ENCODE measurements at places on chromosomes 7 and 10.

DNA sequence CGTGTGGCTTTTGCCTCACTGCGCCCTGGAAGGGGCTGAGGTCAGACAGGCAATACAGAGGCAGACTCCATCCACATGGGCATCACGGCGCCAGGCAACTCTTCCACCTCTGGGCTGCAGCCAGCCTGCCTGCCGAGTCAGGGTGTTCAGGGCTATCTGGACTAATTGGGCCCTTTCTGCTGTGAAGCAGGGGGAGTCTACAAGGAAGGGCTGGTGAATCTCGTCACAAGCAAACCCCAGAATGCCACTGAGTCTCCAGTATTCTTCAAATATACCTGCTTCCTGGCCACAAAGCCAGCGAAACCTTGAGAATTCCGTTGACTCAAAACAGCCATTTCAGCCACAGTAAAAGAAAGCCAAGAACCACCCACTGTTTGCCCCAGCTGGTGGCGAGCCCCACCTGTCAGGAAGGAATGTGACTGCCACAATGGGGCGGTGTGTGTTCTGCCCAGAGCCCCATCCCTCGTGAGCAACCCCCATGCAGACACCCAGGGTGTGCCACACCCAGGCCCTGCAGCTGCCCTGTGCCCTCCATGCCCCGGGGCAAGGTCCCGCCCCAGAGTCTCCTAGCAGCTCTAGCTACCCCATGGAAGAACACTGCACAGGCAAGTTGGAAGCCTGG, 117.3 kb downstream of the FAM53B start:
- no peak for DNase-seq

DNA sequence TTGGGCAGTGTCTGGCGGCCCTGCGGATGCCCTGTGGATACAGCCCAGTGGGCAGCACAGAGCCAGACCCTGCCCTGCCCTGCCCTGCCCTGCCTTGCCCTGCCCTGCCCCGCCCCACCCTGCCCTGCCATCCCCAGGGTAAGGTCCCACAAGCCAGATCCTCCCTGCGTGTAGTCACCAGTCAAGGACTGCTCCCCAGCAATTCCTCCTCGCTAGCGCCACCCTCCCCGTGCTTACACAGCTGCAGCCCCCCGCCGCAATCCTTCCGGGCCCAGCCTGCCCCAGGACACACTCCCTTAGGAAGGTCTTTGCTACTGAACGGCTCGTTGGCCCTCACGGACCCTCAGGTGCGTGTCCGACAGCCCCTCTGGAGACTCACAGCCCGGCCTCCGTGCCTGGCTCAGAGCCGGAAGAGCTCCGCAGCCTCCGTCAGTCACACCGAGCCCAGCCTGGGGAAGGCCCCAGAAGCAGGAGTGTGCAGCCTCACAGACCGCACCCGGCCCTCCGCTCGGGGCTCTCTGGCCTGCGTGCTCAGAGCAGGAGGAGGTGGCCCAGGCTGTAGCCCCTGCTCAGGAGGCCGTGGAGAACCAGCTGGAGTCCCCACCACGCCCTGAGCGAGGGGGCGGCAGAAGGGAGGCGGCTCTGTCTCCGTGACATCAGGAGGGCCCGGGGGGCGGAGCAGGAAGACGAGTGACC, 68.3 kb downstream of the PWWP2B start:
- no peak for DNase-seq

DNA sequence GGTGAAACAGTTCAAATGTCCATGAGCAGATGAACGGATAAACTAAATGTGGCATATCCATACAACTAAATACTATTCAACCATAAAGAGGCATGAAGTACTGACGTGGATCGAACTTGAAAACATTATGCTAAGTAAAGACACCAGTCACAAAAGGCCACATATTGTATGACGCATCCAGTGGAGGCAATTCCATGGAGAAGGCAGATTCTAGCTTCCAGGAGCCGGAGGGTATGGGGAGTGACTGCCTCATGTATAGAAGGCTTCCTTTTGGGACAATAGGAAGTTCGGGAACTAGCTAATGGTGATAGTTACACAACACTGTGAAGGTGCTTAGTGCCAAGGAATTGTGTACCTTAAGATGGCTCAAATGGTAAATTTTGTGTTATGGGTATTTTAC, 98.4 kb downstream of the VIPR2 start:
- no peak for DNase-seq

DNA sequence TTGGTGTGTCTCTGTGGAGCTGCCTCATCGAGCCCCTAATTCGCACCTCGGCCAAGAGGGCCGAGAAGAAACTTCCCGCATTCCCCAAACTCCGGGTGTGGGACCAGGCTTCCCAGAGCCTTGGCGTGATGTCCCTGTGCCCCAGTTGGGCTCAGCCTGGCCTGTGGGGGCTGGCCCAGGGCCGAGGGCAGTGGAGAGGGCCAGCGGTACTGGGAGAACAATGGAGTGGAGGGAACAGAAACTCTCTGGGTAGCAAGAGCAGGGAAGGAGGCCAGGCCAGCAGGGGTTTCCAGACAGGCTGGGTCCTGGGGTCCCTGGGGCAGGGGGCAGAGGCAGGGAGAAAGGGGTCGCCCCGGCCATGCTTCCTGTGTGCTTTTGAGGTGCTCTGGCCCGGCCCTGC, 16.0 kb downstream of the TMEM270 start:
- no peak for DNase-seq

DNA sequence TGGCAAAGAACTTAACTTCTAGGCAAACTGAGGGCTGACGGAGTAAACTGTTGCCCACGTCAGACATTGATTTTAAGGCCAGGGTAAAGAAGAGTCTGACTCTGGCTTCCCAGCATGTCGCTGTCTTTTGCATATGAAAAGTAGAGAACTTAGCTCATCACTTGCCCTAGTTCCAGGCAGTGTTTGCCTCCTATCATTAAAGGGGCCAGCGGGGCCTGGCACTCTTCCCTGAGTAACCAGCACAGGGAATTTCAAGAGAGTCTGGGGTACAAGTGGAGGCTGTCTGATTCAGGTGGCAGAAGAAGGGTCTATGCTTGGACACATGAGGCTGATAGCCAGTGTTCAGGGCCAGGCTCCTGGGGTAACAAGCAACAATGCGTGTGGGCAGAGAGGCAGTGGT, 4.8 kb downstream of the DENND2A start:
- no peak for DNase-seq

- no peak for DNase-seq
These were observed 197.2 kb downstream of the VTI1A start for GRCh38 chr10:112644265-112644645.

DNA sequence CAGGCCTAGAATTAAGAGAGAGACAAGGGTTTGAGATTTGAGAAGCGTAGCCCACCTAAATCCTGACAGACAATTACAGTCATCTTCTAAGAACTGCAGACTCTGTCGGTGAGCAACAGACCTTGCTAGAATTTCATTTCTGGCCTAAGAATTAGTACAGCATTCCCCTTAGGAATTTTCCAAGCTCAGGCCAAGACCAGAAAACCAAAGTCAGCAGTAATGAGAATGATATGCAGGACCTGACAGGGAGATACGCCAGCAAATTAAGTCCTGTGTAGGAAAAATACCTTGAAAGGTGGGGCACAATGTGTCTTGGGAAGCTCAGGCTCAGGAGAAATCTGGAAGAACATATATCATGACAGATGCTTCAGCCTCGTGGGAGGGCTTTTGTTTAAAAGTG, 52.7 kb upstream of the HERPUD2 start:
- peak; percentile 72 for DNase-seq

DNA sequence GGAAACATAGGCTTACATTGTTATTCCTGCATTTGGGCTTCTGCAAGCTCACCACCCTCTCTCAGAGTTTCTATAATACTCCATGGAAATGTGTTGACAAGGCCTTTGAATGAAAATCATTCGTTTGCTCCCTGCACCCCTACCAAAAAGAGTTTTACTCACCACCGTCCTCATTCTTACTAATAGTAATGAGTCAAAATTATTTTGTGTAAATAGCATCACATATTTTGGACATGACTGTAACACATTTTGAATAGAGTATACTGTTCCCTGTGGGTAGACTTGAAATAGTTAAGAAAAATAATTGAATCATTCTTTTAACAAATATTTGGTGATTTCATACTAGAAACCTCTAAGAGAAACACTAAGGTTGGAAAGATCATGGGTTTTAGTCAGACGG, 84.6 kb downstream of the AKAP9 start:
- DNase-seq: no peak

DNA sequence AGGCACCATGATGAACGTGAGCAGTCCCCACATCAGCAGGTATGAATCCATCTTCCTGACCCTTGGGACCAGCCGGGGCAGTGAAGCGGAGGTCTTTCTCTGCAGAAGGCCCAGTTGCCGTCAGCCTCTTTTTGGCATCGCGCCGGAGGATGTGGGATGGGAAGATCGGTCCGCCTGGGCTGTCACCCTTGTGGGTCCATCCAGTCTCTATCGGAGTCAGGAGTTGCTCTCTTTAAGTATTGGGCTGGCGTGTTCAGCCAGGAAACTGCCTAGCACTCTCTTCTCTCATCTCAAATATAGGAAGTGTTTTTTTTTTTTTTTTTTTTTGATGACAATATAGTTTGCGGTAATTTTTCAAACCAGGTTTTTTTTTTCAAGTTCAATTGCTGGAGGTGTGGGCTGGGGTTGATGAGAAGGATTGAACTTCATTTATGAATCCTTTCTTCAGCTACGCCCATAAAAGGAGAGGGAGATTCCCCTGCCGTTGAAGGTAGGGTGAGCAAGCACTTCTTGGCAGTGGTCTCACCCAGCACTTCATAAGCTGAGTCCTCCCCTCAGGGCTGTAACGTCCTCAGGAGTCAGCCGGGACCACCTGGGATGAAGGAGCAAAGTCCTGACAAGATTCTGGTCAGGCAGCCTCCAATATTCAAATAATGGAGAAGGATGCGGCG, at the start of gene IL2RA:
IL2RA (minus strand) TSS at position 267 of the 671 bp plus-strand sequence; CDS start at position 51, 216 bp downstream.
- no peak for DNase-seq

- no peak for DNase-seq
These were observed 153.6 kb downstream of the IMMP2L start for GRCh38 chr7:111408724-111409123.

DNA sequence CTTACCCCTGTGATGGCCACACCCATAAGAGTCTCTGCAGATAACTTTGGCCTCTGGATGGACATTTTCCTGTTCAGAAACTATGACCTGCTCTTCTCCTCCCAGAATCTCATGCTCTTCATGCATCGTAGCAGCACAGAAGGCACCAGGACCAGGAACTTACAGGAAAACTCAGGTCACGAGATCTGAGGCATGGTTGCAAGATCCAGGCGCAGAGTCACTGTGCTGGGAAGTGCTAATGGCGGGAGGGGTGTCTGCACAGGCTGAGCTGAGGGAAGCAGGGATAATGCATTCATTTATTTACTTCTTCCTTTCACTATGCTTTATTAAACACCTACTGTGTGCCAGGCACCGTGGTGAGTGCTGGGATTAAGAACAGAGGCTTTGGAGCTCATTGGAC, 48.2 kb upstream of the LOXL4 start:
- no peak for DNase-seq

GRCh38 chr7:157540606-157541294, 203.9 kb downstream of the DNAJB6 start:
- no peak for DNase-seq

DNA sequence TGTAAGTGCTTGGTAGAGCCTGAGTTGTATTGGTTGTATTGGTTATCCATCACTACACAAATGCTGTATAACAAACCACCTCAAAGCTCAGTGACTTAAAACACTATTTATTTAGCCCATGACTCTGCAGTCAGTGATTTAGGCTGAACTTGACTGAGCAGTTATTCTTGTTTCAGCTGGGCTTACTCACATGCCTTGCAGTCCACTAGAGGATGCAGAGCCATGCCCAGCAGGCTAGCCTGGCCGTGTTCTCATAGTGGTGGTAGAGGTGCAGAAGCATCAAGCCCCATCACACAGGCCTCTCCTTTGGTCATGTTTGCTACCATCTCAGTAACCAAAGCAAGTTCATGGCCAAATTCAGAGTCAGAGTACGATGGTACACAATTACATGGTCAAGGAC, 43.9 kb downstream of the LUC7L2 start:
- DNase-seq: no peak

- DNase-seq: no peak
These were observed 13.6 kb upstream of the GPR37 start for GRCh38 chr7:124779194-124779593.

- DNase-seq: no peak
These were observed 192.3 kb downstream of the PLXNA4 start for GRCh38 chr7:132383962-132384361.

GRCh38 chr7:15874774-15875173, 188.3 kb upstream of the MEOX2 start:
- DNase-seq: peak; percentile 16

DNA sequence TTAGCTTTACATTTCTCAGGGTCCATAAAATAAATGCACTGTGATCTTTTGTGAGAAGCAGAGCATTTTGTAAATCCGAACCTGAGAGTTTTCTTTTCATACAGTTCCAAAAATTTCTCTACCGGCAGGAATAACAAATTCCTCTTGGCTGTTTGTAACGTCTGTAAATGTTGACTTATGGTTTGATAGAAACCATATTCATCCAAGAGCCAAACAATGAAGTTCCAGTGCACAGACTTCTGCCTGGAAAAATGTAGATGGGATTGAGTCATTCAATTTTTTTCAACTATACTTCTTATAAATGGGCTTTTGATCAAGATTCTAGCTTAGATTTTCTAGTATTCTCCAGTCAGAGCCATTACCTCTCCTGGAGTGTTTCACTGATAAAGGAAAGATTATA, 530.6 kb downstream of the TFEC start:
- peak; percentile 46 for DNase-seq

- DNase-seq: no peak
These were observed 116.0 kb upstream of the PDLIM1 start for GRCh38 chr10:95406651-95407280.

DNA sequence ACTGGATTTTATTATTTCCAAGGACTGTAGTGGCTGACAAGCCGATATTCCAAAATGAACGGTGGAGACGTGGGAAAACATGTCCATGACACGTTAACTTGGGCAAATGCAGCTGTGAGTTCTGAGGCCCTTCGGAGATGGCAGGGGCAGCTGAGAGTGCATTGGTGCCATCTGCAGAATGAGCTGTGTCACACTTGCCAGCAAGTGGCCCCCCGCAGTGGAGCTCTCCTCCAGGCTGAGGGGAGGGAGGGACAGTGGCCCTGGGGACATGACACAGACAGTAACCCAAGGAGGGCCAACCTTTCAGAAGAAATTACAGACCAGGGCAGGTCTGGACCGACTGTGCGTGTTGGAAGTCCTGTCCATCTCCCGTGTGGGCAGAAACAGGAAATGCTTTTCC, 139.4 kb downstream of the SVIL start:
- DNase-seq: no peak

GRCh38 chr10:26698909-26699308, 1.4 kb downstream of the PDSS1 start:
- DNase-seq: no peak

Measured in umbilical cord (tissue), 2 donors.